Cardiac fibroblast (primary cell): ENCODE measurements at places on chromosomes 4 and X.
A peak's percentile ranks its signal among the peaks of the same experiment; 100 is the strongest.

DNA sequence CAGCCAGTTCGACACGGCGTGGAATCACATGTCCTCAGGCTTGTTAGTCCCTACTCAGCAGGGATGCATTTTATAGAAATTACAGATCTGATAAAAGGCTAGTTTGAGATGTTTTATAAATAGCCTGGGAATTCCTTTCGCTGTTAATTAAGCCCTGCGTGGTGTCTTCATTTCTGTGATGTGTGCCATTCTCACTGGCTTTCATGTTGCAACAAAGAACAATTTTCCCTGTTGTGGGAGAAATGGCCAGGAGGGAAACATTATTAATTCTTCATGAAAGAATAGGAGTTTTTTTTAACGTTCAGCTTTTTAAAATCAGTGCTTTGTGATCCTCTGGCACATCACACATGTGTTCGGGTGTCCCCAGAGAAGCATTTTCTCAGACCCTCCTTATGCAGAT lies 427.3 kb upstream of the FRG1 start:
- DNase-seq = no peak

GRCh38 chrX:21949689-21950088 lies 9.2 kb downstream of the SMS start:
- DNase-seq = no peak

- DNase-seq = peak; percentile 84
Observed at GRCh38 chr4:109432696-109433095, 919 bp upstream of the SEC24B start.

GRCh38 chr4:85610450-85610849 lies 135.5 kb downstream of the ARHGAP24 start:
- no peak for DNase-seq

- DNase-seq = no peak
Observed at GRCh38 chrX:42616981-42617380, 161.0 kb downstream of the PPP1R2C start.

GRCh38 chr4:90958256-90958895 lies 831.2 kb downstream of the CCSER1 start:
- DNase-seq = peak; percentile 5

GRCh38 chr4:128227991-128228571 lies 59.5 kb downstream of the PGRMC2 start:
- DNase-seq = no peak

DNA sequence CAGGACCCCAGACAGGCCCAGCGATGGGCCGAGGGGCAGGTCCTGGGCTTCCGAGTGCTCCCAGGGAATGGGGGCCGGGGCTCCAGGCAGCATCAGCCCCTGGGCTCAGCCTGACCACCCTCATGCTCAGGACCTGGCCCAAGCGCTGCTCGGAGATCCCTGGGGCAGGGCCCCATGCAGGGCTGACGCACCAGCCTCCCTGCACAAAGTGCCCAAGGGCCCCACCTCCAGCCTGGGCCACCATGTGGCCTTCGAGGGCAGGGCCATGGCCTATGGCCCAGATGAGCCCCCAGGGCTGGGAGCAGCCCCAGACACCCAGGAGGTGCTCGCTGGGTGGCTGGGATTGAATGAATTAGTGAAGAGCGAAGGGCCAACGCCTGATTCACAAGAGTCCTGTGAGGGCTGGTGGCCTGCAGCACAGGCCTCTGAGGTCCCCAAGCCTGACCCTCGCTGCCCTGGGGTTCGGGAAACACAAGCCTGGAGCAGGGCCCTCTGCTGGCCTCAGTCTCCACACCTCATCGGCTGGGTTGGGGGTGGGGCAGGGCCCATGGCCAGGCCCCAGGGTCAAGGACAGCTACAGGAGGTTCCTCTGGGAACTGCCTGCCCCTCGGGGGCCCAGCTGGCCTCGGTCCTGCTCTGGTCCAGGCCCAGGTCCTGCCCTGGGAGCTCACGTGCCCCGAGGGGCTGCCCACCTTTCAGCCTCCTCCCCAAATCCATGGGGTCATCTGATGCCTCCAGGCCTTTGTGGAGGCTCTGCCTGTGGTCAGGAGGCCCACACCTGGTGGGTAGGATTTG lies 13.3 kb upstream of the FGFR3 start:
- no peak for DNase-seq

DNA sequence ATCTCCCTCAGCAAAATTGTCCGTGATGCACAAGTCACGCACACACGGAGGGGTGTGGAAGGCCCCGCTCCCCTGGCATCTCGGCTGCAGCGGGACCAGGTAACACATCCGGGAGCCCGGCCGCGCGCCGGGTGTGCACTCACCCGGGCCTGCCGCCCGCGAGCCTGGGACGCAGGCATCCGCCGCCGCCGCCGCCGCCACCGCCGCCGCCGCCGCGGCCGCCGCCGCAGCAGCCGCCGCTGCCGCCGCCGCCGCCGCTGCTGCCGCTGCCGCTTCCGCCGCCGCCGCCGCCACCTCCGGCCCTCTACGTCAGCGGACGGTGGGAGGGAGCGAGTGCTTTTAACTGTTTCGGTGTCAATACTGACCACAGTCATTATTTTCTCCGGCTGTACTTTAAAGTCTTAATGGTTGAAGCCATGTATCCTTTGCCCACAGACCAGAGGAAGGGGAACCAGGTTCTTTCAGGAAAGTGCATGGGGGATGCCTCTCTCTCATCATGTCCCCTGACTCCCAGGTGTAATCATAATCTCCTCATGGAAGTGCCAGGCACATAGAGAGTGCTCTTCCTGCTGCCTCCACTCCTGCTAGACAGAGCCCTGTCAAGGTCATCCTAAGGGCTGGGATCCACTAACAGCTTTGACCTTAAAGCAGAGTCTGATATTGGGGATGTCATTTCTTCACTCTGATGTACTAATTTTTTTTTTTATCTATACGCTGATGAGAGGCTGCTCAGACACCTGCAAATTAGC lies 38.0 kb downstream of the MAGEE2 start:
- DNase-seq = peak; percentile 10

DNA sequence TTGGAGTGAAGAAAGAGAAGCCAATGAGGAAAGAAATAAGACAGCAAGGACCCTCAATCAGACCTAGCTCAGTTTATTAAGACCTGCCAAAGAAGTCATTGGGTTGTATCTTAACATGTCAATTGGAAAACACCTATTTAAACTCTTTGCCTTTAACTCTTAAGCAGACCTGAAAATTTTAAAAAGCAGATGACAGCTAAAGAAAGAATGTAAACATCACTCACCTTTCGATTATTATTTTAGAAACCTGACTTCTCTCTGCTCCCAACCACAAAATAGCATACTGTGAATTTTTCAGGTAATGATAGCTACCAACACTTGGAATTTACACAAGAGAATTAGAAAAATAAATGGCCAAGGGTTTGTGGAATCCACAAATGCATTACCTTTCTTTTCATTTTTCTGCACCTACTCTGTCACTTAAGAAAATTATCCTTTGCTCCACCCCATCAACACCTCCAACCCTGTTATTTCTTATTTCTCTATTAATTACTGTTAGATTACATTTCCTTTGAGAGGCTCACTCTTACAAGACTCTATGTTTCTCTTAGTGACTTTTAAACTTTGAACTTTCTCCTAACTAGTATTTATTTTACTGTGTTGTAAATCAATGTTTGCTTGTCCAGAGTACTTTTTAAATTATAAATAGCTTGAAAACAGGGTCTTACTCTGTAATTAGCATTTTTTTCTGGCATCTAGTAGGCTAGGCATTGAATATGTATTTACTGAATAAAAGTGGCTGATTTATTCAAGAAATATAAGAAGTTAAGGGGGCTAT lies 765 bp upstream of the SULT1E1 start:
- DNase-seq = no peak

- no peak for DNase-seq
Observed at GRCh38 chrX:35622601-35623000, 175.5 kb upstream of the MAGEB16 start.

DNA sequence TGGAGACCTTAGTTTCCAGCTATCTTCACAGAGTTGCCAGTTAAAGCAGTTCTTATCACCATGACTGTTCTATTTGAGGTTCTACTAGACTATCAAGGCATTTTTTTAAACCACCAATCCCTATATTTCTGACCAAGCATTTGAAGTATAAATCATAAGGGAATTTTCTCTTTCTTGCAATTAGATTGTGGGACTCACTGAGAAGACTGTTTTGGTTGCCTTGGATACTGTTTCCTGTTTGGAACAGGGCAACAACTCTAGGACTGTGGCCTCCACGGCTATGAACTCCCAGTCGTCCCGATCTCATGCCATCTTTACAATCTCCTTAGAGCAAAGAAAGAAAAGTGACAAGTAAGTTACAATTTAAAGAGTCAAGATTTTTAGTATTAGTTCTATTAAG lies 11.8 kb downstream of the KIF4A start:
- peak; percentile 75 for DNase-seq

GRCh38 chr4:110357521-110357920 lies 118.4 kb upstream of the ENPEP start:
- no peak for DNase-seq

- DNase-seq = no peak
Observed at GRCh38 chrX:154829926-154830442, 4.5 kb downstream of the SMIM9 start.

DNA sequence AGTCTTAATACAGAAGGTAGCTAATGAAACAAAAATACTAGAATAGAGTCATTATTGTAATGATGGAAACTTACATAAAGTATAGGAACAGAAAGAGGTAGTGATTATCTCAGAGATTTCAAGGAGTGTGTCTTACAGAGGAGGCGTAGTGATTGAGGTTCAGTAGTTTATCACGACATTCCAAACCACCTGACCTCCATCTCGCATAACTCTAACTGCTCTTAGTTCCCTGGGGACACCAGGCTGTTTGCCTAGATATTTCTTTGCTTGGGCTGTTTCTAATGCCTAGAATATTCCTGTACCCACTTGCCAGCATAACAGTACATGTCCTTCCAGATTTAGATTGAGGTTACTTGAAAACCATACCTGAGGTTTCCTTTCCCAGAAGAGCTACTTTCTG lies 29.1 kb downstream of the STAG2 start:
- no peak for DNase-seq

- no peak for DNase-seq
Observed at GRCh38 chr4:182788201-182788600, 129.0 kb downstream of the DCTD start.

GRCh38 chrX:72465889-72466288 lies 106.8 kb downstream of the HDAC8 start:
- no peak for DNase-seq

DNA sequence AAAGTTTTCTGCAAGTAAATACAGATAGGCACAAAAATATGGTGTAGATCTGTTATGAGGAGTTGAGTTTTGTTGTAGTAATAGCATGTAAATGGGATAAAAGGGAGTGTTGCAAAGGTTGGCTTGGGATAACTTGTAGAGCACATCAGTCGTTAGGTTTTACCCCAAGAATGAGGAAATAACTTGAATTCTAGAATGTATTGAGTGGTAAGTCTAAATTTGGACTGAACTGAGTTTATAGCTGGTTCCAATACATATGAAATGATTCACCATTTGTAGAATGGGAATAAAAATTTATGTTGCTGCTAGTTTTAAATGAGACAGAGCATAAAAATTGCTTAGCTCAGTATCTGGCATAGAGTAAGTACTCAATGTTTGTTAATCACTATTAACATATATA lies 719.2 kb downstream of the FSTL5 start:
- no peak for DNase-seq

GRCh38 chr4:45062935-45063545 lies 336.7 kb upstream of the GNPDA2 start:
- DNase-seq = peak; percentile 1

DNA sequence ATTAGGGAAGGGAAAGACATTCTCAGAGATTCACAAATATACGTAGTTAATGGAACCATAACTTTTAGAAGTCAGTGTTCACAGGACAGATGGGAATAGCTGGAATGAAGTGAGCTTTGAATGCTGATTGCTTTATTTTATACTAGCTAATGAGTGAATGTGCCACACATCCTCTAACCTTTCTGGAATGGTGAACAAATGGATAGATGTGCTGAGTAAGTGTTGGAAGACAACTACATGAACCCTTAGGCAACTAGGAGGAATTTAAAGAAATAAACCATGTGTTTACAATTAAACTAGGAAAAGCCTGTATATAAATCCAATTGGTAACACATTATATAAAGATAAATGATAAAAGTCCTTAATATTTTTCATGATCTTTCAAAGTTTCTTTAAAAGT lies 91.6 kb upstream of the LIMCH1 start:
- DNase-seq = no peak

DNA sequence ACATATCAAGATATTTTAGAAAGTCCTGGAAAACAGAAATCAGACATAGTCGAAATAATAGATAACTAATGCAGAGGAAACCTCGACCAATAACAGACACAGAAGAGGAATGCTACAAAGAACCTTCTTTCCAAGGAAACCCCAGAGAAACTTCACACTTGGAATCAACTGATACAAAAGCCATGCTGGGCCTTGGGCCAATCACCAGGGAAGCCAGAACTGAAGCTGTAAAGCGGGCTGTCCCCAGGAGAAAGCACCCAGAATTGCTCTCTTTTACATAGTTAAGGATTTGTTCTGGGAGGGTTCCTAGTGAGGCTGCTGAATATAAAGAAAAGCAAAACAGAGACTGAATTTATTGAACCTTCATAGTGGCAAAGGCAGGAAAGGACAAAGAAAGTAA lies 100.5 kb downstream of the PRDM5 start:
- no peak for DNase-seq

GRCh38 chr4:98687876-98688275 lies 29.5 kb upstream of the TSPAN5 start:
- DNase-seq = peak; percentile 17

DNA sequence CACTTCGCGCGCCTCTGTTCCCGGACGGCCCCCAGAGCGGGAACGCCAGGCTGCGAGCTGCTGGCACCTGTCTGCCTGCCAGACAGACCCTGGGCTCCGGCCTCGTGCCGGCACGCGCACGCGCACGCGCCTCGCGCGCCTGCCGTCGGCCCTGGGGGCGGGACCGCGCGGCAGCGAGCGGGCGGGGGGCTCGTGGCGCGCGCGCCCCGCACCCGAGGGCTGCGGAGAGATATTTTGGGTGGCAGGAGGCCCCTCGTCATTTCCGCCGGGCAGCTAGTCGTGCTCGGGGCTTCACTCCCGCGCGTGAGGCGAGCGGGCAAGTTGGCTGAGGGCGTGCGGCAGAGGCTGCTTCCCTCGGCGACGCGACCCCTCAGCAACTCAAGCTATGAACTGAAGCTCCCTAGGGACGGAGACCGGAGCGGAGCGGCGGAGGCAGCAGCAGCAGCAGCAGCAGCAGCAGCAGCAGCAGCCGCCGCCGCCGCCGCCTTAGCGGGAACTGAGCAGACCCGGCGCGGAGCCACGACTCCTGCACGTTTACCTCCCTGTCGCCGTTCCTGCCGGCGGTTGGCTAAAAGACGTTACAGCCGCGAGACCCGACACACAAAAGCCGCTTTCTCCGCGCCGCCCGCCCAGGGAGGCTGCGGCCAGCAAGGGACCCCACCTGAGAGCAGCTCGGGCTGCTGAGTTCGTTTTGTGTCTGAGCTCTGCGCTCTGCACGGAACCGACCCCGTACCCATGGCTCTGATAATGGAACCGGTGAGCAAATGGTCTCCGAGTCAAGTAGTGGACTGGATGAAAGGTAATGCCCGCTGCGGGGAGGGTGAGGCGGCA lies at the start of gene CNKSR2:
Gene CNKSR2 (plus strand): TSS at position 256 of the 831 bp plus-strand sequence. CDS start 480 bp downstream, at position 736.
- peak; percentile 6 for DNase-seq
